HT1080 (cell line): ENCODE measurements at places on chromosomes 13 and 19. TPM values are rescaled to one million over a fixed set of nuclear protein-coding genes. Genes with fewer than 3 reads are reported as not detected.
A peak's percentile ranks its signal among the peaks of the same experiment; 100 is the strongest.

LNX2 gene
- 6.5 and 8.0 TPM in 2 replicates for total RNA-seq

- DNase-seq, result peak; percentile 38
These were observed 547.7 kb upstream of the SLITRK1 start for GRCh38 chr13:84430015-84430414.

DNA sequence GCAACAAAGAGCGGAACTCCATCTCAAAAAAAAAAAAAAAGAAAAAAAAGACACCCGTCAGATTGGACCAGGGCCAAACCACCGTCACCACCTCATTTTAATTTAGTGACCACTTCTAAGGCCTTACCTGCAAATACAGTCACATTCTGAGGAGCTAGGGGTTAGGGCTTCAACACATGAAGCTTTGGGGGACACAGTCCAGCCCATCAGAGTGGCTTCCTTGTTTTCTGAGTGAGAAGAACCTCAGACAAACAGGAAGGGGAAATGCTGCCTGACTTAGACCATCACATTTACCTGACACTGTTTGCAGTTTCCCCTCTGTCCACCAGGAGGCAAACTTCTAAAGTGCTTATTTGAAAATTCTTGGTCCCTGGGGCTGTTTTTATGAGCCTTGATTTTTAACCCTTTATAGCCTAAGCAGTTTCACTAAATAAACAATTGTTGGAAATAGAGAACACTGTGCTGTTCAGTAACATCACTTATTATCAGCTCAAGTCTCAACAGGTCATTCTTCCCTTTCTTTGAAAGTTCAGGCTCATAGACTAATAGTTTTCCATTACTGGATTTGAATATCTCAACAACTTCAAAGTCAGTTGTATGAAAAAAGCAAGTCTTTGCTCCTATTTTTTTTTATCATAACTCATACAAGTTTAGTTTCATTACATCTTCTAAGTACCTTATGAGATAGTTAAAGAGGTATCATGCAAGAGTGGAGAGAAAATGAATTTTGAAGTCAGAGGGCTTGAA, 74.9 kb upstream of the WASF3 start:
- DNase-seq, result peak; percentile 71

DNA sequence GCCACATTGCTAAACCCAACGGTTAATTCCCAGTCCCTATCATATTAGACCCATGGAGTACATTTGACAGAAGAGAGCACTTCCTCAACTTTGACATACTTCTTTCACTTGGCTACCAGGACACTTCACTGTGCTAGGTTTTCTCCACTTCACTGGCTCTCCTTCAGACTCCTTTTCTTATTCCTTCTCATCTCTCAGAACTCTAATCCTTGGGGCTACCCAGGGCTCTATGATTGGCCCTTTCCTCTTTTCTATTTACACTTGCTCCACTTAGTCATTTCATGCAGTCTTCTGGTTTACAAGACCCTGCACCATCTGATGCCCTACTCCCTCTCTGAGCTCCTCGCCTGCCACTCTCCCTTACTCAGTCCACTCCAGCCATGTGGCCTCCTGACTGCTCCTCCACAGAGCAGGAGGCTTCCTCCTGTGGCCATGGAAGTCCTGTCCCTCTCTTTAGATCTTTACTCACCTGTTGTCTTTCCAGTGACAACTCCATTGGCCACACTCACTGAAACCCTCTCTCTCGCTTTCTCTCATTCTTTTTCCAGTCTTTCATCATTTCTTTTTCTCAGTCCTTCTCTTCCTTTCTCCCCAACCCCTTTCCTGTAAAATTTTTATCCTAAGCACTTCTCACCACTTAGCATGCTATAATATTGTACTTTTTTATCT, 90.4 kb downstream of the TBC1D4 start:
- DNase-seq, result peak; percentile 10

DNA sequence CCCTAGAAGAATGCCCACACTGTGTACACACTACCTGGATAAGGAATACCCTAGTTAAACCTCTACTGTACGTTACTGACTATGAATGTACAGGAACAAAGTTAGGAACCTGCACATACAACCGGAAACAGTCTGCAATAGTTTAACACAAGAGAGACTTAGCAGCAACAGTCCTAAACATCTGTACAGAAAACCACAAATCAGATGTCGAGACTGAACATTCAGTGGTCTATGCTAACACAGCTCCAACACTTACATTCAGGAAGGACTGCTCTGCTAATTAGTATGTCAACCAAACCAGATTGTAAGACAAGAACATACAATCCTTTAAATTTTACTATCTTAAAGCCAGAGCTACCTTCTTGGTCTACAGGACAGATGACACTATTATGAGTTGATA, 104.9 kb downstream of the ZNF429 start:
- DNase-seq, result no peak

ZNF358 gene
- total RNA-seq, result 25.2 and 29.8 TPM in 2 replicates

GRCh38 chr19:58296104-58296503, 9.1 kb upstream of the ERVK3-1 start:
- DNase-seq, result no peak

IZUMO1 gene
- not detected in 2 replicates for total RNA-seq

DNA sequence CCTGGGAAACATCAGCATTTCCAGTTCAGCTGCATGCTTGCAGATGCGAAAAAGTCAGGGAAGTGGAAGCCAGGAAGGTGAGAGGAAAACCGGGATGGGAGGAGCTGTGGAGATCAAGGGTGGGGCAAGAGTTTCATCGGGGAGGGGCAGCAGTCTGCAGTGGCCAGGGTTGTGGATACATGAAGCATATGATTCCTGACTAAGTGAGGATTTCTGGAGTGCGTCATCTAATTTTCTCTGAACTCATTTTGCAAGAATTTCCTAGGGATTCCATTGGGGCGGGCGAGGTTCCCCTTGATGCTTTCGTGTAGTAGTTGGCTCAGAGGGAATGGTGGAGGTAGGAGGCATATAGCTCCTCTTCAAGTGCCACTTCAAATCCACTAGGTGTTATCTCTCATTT, 344.1 kb upstream of the TMTC4 start:
- peak; percentile 91 for DNase-seq

DNA sequence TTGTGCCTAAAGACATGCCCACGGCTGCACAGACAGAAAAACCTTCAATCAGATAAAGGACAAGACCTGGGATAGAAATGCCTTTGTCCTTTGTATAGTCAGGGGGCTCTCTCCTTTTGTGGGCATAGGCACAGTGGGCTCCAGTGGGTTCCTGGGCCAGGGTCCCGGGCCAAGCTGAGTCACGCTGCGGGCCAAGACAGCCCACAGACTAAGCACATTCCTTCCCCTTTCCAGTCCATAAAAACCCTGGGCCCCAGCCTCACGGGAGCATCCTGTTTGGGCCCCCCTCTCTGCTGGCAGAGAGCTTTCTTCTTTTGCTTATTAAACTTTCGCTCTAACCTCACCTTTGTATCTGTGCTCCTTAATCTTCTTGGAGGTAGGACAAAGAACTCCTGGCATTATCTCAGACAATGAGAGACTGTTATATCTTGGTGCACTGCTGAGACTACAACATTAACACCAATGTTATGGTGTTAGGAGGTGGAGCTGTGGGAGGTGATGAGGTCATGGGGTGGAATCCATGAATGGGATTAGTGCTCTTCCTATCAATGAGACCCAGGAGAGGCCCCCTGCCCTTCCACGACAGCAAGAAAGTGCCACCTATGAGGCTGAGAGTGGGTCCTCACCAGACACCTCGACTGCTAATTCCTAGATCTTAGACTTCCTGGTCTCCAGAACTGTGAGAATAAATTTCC, 20.8 kb upstream of the FBXL3 start:
- no peak for DNase-seq

- no peak for DNase-seq
These were observed 25.9 kb downstream of the ZFR2 start for GRCh38 chr19:3842948-3843347.

GRCh38 chr19:46494146-46494940, 1.3 kb downstream of the PNMA8B start:
- DNase-seq, result no peak

DNA sequence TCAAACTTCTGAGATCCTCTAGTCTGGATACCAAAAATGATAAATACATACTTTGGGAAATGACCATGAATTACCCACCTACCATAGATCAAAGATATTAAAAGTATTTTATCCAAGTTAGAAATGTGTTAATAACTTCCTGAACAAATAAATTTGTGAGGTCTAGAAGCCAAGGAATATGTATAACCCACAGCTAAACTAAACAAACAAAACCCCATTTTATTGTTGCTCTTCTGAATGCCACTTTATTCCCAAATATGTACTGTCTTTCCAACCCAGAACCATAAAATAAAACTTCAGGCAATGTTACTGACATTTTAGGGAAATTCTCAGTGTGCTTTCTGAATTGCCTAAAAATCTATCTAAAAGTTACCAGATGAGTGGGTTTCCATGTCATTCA, 35.1 kb downstream of the UBL3 start:
- DNase-seq, result no peak

SIGLEC7 gene
- total RNA-seq, result not detected in 2 replicates

GRCh38 chr13:110232756-110233155, 74.2 kb downstream of the COL4A1 start:
- no peak for DNase-seq

GRCh38 chr19:2333027-2333806, 4.7 kb downstream of the SPPL2B start:
- no peak for DNase-seq

F10 gene
- total RNA-seq, result not detected in 2 replicates

EDNRB gene
- total RNA-seq, result not detected in 2 replicates

- no peak for DNase-seq
These were observed 18.1 kb downstream of the DGKH start for GRCh38 chr13:42066542-42066941.

LRRC4B gene
- total RNA-seq, result 0.03 and 0.08 TPM in 2 replicates

FAM83E gene
- 1.2 TPM in 1 of 2 replicates, not detected in the other for total RNA-seq

DNA sequence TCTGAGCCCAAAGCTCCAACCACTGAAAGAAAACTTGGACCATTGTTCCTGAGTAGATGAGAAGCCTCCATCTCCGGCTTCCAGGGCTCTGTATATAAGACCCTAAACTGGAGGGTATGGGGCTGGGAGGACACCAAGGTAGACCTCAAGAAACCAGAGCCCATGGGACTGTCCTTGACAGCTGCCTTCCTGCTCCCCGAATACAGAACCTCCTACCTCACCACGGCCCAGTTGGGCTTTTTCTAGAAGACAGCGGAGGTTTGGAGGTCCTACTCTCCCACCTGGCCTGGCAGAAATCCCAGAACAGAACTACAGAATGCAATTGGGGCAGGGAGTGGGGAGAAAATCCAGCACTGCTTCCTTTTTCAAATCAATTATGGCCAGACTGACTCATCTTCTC, 177.3 kb upstream of the ZNF507 start:
- DNase-seq, result no peak

- DNase-seq, result no peak
These were observed 8.0 kb downstream of the TFDP1 start for GRCh38 chr13:113592571-113592970.

DNA sequence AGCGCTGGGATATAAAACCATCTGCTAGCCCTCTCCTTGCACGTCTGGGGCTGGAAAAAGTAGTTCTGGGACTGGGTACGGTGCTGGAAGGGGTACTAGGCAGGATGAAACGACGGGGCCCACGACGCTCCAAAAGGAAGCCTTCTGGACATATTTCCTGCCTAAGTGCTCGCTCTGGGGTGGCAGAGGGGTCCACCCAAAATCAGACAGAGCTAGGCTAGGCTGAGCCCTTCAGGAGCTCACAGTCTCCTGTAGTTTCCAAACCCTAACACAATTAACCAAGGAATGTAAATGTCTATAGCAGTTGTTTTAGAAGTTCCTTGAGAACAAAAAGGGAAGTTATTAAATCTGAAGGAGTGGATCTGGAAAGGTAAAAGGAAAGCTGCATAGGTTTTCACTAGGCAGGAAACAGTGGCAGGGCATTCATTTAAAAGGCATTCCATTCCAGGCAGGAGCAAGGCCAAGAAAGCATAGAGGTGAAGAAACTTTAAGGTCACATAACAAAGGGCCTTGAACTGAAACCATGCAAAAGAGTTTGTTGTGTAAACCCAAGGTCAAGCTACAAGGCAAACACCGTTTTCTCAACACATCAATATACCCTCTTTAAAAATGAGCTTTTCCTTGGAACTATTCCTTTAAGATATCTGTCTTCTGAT, 634 bp upstream of the DIAPH3 start:
- DNase-seq, result no peak

APOE gene
- 1.4 and 1.9 TPM in 2 replicates for total RNA-seq

DNA sequence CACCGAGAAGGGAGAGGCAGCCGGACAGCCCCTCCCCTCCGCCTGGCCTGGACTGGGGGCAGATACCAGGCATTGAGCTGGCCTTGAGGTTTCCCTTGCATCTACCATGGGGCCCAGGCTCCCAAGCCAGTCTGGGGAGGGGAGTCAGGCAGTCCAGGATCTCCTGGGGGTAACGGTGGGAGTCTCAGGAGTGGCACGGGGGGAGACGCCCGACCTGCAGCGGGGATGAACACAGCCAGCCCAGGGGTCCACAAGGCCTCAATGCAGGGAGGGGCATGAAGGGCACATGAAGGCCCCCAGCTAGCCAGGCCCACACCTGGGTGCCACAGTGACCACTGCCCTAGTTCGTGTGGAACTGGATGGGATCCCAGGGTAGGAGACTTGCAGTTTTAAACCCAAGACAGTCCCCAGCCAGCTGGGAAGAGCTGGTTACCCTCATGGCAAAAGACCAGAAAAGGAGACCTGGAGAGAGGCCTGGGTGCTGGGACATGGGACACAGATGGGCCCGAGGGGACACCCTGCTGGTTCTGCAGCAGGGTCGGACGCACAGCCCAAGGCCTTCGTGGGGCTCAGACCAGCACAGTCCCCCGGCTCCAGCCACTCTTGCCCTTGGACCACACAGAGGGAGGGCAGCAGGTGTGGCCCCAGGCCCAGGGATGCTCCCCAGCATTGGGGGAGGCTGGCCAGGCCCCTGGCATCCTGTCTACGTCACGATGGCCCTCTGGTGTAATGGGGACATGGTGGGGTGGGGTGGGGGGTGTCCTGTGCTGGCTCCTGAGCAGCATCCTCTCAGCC, 4.6 kb upstream of the UQCR11 start:
- DNase-seq, result no peak

CYP2A7 gene
- total RNA-seq, result not detected in 2 replicates

OR4F17 gene
- total RNA-seq, result not detected in 2 replicates

GRK1 gene
- total RNA-seq, result not detected in 2 replicates

- DNase-seq, result no peak
These were observed 352.4 kb downstream of the SPRY2 start for GRCh38 chr13:79988573-79988972.

- DNase-seq, result no peak
These were observed 144.1 kb upstream of the TMTC4 start for GRCh38 chr13:100818711-100819110.

HSPB6 gene
- total RNA-seq, result 0.17 TPM in 1 of 2 replicates, not detected in the other

DNA sequence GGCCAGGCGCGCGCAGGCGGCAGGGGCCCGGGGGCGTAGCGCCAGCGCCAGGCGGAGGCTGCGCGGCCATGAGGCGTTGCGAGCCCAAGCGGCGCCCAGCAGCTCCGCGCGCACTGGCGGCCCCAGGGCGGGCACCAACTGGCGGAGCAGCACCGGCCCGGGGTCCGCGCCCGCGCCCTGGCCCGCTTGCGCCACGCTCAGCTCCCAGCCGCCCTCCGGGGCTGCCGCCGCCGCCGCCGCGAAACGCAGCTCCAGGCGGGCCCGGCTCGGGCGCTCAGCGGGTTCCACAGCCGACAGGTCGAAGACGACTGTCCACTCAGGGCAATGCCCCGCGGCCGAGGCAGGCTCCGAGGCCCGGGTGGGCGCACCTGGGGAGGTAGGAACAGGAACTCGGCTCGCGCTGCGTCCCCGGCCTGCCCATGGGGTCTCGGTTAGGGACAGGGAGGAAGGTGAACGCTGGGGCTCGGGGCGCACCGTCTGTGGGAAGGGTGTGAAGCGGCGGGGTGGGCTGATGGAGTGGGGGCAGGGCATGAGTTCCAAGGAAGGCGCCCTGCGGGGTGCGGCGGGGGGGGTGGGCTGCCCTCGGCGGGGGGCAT, 26.8 kb downstream of the CERS1 start:
- DNase-seq, result no peak

- no peak for DNase-seq
These were observed 23.4 kb downstream of the ZNF507 start for GRCh38 chr19:32368787-32369186.
